Stimulated activated CD4-positive, alpha-beta T cell treated with anti-CD3 and anti-CD28 coated beads, TNF-alpha, amount 100 ng/mL, for 1 hour (primary cell): ENCODE measurements at places on chromosomes 12 and 14.

DNA sequence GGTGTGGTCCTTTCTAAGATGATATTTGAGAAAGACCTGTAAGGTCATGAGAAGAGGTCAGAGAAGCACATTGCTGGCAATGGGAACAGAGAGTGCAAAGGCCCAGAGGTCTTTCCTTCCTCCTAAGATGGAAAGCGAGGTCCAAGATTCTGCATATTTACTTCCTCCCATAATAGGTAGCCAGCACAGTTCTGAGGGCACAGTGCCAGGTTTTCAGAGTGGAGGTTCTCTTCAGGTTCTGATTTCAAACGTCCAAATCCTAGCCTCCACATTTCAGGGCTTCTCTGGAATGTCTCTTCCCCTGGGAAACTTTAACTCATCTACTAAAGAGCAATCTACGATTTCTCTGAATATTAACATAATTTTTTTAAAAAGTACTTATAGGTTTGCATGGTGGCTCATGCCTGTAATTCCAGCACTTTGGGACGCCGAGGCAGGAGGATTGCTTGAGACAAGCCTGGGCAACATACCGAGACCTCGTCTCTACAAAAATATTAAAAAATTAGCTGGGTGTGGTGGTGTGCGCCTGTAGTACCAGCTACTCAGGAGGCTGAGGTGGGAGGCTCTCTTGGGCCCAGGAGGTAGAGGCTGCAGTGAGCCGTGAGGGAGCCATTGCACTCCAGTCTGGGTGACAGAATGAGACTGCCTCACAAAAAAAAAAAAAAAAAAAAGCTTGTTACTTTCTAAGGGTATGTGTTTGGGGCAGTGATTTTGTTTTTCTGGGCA is 526 bp upstream of the MRPL42 start:
- no peak for DNase-seq

- DNase-seq, result no peak
These were observed 1069.5 kb downstream of the TRHDE start for GRCh38 chr12:73341559-73342247.

DNA sequence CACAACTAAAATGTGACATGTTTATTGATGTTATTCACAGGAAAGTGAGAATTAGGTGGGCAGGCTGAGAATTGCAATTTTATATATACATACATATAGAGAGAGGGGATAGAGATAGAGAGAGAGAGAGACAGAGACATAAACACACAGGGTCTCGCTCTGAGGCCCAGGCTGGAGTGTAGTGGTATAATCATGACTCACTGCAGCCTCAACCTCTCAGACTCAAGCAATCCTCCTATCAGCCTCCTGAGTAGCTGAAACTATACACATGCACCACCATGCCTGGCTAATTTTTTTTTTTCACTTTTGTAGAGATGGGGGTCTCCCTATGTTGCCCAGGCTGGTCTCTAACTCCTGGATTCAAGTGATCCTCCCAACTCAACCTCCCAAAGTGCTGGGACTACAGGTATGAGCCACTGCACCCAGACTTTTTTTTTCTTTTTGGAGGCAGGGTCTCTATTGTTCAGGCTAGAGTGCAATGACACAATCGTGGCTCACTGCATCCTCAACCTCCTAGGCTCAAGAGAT is 49.1 kb downstream of the R3HDM2 start:
- DNase-seq, result no peak

DNA sequence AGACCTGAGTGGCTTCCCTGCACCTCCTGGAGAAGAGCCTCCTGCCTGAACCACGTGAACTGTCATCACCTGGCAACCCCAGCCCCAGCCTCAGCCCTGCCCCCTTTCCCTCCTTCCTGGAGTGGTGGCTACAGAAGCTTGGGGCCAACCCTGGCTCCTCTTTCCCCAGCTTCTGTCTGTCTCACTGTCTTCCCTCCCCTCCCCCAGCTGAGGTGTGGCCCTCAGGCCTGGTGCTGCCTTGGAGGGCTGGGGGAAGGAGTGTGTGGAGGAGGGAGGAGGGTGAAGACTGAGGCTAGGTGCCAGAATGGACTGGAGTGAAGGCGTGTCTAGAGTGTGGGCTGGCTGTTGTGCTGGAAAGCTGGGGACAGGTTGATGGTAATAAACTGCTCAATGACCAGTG is 9.7 kb downstream of the NFATC4 start:
- DNase-seq, result no peak

GRCh38 chr14:92135269-92135668 is 13.5 kb downstream of the CPSF2 start:
- no peak for DNase-seq
